ENCODE measurements at places on chromosomes 7 and 10.

DNA sequence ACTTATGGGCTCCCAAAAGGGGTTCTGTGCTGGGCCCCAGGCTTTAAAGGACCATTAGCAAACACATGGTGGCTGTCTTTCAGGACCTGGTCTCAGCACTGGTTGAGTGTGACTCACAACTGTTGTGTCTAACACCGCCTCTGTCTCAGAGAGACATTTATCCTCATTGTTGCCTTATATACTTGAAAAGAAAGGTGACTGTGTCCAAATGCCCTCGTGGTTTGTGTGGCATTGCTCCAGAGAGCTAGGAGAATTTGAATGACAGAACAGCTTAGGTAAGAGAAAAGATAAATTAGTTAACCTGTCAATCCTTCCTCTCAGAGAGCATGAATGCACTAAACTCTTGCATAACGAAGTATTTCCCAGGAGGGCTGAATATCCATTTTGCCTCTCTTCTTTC is 14.5 kb upstream of the FAM13C start:
- no peak for DNase-seq

DNA sequence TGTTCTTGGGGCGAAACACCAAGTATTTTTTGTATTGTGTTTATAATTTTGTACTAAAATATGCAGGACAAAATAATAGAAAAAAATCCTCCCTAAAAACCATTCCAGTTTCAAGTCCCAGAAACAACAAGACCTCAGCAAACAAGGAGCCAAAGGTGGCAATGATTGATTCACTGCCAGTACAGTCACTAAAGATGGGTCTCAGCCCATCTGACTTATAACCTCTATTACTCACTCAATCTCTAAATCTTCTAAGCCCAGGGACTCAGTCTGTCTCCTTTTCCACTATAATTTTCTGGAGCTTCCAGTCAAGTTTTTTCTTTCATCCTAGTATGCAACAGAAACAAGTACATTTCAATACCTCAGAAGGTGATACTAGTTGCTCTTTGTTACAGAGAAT is 33.3 kb downstream of the SNX13 start:
- DNase-seq, result no peak

DNA sequence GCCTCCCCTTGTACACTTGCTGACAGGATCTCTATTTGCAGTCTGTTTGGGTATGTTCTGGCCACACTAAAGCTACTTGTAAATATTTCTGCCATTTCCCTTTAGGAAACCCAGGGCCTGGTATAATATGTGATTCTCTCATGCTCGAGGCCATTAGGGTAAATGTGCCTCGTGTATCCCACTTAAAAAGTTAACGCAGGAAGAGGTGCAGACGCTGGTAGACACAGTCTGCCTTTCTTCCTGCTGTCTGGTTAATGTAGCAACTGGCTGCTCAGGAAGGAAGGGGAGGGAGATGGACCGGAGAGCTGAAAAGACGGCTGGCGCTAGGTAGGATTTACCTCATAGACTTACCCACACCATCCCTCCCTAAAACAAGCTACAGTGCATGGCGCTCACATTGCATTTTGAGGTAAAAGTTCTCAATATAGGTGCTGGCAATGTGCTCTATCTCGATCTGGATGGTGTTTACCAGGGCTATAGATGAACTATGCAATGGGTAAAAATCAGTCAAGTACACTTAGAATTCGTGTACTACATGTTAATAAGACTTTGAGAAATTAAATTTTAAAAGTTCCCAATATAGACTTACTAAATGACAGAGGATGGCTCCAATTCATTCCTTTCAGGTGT is 125.9 kb downstream of the JAZF1 start:
- DNase-seq, result no peak

DNA sequence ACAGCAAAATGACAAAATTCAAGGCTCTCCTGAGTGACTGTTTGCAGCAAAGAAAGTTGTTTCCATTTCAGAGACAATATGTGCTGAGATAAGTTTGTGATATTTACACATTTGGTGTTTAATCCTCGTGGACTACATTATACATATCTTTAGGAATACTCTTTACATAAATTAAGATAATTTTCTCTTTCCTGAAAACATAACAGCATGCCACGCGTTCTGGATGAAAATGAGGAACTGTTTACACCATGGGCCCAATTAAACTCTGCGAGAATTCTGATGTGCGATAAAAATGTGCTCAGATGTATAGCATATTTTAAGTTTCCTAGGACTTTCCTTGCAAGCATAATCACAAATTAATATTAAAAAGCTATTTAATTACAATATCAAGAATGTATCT is 26.4 kb downstream of the PTPRE start:
- DNase-seq, result no peak

DNA sequence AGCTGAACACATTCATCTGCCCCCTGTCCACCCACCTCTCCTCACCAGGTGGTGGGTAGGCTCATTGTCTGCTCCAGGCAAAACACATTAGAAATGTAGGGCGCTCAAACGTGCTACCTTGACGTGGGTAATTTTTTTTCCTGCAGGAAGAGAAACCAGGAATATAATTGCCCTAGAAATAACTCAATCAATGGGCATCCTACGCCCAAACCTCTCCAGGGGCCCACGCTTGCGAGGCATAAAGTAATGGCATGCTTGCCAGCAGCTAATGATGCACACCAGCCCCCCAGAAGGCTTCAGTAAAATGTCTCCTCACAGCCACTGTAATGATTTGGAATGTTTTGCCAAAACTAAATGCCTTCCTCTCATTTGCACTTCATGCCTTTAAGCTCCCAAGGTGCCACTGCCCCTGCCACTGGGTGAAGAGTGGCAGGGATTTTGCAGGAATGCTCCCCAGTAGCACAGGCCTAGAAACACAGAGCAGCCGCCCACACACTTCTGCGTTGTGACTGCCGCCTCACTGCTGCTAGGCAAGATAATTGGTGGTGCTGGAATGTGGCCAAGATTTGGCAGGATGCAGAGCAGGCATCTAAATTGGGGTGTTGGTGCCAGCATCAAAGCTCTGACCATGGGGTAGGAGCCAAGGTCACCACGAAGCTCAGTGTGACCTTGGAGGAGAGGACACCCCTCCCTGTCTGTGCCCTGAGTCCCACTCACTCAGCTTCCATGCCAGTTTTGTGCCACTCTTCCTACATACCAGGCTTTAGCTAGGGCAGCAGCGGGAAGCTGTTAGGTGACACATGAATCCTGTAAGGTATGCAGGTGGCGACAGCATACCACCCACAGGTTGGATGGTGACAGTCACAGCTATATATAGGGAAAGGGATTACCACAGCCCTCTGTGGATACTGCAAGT is 48.7 kb upstream of the PPP1R3C start:
- DNase-seq, result no peak

GRCh38 chr10:131676800-131677421 is 223.9 kb upstream of the PPP2R2D start:
- no peak for DNase-seq

- DNase-seq, result peak; percentile 7
Measured at GRCh38 chr7:43700059-43700501, 29.2 kb downstream of the COA1 start.

DNA sequence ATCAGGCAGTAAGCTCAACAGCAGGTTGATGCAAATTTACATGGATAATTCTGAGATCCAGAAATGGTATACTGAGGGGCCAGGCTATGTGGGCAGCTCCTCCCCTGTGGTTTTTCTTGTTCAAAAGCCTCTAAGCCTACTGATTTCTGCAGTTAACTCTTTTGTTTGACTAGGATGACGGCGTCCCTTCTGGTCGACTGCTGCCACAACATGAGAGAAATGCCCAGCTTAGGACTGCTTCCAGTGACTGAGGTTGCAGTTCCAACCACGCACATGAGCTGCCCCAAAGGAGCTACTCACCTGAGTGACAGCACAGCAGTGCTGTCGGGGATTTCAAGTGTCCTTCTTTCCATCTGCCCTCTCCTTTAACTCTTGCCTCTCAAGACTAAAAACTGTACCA is 973.0 kb upstream of the GHITM start:
- no peak for DNase-seq

DNA sequence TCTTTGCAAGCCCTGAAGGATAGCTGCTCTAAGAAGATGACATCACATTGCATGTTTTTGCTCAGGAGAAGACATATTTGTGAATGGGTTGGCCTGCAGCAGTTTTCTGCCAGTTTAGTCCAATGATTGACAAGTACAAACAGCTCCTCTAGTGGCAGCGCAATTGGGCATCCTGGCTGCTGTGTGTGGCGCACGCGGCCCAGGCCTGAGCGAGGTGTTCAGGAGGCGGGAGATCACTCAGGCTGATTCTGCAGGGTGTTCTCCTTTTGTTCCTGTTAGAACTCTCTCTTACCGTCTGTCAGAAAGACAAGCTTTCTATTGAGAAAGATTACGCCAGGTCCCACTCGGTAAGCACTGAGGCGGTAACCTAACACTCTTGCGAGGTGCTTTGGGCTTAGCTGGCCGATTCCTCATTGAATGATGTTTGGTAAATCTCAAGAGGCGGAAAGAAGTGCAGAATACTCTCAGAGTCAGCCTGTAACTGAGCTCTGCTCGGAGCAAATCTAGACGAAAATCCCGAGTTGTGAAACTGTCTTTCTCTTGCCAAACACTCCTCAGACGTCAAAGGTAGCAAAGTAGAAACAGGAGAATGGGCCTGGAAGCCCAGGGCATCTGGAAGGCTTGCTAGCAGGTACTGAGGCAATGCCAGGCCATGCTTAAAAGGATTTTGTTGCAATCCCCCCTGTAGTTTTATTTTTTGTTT is 219.2 kb upstream of the BMPER start:
- no peak for DNase-seq

- DNase-seq, result no peak
Measured at GRCh38 chr7:5636446-5636835, 145.0 kb downstream of the RNF216 start.

DNA sequence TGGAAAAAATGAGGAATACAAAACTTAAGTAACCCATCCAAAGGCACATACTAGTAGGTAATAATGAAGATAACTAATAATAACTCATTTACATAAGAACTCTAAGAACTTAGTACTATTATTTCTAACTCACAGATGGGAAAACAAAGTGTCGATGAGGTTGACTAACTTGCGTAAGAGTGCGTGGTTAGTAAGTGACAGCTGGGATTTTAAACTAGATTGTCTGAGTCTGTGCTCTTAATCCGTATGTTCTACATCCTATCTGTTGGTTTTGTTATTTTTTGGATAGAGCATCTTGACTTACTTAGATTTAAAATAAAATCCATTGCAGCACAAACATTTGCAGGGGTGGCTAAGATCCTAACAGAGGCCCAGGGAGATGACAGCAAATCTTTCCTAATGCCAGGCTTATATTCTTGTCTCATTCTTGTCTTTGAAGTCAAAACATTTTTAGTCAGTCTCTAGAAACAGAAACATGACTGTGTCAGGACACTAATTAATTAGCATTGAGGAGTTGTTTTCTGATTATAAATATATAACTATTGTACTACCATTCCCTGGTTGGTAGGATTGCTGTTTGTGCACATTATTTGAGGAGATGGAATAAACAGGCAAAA is 11.7 kb downstream of the RPA3 start:
- DNase-seq, result no peak

DNA sequence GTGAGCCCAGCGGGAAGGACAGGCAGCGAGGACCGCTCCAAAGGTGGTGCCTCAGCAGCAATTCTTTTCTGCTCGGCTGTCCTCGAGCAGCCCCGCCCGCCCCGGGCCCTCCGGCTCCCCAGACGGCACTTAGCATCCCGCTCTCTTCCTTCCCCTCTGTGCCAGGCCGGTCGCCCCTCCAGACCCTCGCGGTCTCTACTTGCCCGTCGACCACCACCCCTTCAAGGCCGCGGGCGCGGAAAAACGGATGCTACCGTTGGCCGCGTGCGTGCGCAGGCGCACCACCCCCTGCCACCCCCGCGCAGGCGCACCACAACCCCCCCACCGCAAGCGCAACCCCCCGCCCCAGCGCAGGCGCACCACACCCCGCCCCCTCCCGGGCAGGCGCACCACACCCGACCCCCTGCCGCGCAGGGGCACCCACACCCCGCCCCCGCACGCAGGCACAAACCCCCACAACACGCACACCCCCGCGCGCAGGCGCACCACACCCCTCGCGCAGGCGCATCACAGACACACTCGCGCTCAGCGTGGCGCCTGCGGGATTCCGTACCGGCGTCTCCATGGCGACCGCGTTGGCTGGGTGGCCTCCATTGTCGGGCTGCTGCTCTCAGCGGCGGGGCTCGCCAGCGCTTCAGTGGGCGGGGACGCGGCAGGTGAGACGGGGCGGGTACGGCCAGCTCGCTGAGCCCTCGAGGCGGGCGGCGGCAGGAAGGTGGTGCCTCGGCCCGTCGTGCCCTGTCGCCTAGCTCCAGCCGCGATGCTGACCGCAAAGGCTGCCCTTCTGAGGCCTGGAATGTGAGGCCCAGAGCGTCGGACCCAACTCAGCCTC is at the start of gene LRRC27:
Gene LRRC27 (plus strand): TSS at position 593 of the 832 bp plus-strand sequence. CDS start 1,332 bp downstream, outside the sequence.
- peak; percentile 100 for DNase-seq

GRCh38 chr7:135537453-135537852 is 20.3 kb upstream of the NUP205 start:
- DNase-seq, result no peak

DNA sequence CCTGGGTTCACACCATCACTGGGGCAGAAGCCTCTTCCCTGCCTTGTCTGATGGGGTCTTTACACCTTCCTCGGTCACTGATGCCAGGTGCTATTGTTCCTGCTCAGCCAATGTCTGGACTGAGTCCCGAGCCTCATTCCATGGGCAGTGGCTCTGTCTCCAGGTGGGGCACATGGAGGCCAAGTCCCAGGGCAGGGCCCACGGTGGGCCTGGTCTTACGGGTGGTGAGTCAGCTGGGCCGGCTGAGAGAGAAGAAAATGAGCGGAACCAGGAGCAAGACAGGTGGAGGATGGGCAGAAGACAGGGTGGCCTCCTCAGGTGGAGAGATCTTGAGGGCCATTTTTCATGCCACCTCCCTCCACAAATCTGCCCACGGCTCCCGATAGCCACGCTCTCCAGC is 131.7 kb upstream of the FAM20C start:
- no peak for DNase-seq

DNA sequence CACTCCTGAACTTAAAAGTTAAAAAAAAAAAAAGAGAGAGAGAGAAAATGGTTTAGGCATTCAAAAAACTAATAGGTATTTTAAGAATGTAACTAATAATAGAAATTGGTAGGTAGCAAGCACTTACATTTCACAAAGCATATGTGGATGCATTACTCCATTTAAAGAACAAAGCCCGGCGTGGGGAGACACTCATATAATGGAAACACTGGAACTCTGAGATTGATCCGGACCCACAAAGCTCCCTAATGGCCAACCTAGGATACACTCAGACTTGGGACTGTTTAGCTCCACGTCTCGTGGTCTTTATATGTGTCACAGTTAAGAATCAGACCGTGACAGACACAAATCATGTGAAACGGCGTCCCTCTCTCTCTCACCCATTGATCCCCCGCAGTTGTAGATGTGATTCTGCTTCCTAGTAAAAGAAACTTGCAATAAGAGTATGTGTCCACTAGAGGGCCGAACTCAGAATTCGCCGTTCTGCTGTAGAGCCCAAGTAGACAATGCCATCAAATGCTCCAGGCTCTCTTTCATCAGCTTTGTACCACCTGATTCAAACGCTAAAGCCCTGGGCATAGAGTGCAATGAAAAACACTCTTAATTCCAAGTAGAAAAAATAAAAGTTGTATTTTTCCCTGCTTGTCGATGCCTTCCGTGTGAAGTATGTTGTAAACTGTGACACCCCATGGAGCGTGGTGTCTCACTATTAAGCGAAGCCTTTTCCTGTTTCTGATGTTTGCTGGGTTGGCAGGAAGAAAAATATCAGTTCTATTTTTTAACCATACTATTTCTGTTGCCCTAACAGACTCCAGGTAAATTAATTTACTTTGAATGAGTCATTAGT is 429.0 kb upstream of the MTPN start:
- DNase-seq, result peak; percentile 26
